ENCODE measurements at places on chromosomes 7 and 10.

DNA sequence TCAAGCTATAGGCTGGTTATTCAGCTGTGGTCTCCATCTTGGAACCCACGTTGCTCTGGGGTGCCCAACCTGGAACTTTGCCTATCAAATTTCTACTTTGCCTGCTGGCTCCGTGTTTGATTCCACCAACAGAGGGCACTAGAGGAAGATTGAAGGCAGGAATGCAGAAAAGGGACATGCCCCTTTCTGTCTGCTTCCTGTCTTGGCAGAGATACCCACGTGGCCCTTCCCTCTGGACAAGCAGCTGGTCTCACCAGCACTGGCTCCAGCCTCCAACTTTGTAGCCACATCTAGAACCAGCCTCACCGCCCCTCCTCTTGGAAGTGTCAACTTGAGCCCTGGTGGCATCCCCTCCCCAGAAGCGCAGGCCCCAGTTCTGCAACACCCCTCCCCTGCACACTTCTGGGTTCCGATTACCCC lies 52.1 kb upstream of the ZNF438 start:
- peak; percentile 43 for DNase-seq

DNA sequence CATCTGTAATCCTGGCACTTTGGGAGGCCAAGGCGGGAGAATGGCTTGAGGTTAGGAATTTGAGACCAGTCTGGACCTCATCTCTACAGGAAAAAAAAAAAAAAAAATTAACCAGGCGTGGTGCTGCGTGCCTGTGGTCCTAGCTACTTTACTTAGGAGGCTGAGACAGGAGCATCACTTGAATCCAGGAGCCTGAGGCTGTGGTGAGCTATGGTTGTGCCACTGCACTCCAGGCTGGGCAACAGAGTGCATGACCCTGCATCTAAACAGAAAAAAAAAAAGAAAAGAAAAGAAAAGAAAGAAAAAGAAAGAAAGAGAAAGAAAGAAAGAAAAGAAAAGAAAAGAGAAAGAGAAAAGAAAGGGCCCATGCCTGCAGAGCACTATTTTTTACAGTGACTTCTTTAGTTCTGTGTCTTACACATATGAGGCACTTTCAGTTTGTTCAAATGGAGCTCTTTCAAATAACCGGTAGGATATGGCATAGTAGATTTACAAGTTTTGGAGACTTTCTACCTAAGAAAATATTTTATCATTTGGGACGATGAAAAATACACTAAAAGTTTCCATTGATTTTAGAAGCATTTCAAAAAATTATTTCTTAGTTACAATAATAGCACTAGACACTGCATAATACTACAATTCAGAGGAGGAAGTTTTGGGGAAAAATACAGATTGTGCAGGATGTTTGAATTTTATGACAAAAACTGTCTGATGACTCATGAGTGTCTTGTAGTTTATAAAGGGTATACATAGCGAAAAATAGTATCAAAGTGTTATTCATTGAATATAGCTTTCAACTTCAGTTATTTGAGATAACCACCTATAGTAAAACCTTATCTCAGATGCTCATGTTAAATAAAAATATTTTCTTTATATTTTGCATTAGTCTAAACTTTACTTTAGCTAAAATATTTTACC lies 75.9 kb downstream of the MDFIC start:
- no peak for DNase-seq

DNA sequence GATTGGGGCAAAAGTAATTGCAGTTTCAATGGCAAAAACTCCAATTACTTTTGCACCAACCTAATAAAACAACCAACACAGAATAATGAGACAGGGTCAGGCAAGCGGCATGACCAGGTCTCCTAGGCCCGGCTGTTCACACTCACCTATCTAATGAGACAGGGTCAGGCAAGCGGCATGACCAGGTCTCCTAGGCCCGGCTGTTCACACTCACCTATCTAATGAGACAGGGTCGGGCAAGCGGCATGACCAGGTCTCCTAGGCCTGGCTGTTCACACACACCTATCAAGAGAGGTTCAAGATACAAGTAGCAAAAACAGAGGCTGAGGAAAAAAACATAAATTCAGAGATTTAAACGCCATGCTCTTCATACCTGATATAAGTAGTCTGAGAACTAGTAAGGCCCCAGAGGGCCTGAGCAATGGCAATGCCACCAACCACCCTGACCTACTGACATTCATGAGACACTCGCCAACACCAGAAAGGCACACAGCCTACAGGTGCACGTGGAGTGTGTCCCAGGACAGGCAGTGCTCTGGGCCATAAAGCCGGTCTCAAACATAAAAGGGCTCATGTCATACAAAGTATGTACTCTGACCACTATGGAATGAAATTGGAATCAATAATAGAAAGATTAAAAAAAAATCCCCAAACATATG lies 40.6 kb upstream of the NCAPG2 start:
- DNase-seq, result no peak

DNA sequence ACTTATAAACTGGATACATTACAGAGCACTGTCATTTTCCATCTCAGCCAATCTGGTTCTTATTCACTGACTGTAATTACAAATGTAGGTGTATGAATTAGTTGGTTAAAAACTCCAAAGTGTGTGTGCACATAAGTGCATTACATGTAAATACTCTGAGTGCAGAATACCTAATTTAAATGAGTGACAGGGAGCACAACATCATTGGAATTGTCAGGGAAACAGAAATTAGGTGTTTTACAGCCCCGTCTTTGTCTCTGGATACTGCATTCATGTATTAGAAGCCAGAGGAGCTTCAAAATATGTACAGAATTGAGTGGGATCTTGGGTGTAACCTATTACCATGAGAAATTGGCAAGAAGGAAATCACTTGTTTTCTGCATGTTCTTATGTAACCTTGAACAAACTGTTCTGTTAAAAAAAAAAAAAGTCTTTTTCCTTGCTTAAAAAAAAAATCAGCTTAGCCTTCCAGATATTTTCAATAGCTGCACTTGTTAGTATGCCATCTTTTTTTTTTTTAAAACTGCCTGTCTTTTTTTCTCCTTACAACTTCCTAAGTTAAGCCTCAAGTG lies 31.1 kb downstream of the CELF2 start:
- DNase-seq, result no peak

- no peak for DNase-seq
Observed at GRCh38 chr7:143437578-143437977, 5.7 kb upstream of the TAS2R60 start.

DNA sequence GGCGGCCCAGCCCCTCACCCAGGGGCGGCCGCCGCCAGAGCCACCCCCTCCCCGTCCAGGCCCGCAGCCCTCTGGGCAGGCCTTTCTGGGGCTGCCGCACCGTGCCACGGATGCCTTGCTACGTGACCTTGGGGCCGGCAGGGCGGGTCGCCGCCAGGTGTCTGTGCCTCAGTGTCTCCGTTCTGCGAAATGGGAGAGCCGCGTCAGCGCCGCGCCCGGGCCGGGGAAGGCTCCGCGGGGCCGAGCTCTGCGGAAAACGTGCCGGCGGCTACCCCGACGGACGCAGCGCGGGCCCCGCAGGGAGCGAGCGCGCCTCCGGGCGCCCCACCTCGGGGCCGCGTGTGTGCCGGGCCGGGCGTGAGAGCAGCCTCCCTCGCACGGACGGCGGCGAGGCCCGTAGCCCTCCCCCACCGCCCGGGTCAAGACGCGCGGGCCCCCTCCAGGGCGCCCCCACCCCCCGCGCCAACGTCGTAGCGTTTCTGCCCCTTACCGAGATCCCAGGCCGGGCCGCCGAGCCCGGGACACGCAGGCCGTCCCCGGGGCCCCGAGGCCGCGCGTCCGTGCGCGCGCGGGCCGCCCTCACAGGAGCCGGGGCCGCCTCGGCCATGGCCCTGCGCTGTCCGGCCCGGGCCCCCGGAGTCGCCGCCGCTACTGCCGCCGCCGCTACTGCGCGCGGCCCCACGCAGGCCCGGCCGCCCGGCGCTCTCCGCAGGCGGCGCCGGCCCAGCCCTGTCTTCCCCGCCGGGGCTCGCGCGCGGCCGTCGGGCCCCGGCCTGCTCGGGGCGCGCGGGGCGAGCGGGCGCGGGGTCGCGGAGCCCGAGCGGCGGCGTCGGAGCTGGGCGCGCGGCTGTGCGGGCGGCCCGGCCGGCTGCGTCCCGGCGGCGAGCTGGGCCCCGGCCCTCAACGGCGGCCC lies 1.1 kb downstream of the ZNF777 start:
- DNase-seq, result no peak

GRCh38 chr10:86953747-86954680 lies 3.4 kb downstream of the MMRN2 start:
- DNase-seq, result no peak

DNA sequence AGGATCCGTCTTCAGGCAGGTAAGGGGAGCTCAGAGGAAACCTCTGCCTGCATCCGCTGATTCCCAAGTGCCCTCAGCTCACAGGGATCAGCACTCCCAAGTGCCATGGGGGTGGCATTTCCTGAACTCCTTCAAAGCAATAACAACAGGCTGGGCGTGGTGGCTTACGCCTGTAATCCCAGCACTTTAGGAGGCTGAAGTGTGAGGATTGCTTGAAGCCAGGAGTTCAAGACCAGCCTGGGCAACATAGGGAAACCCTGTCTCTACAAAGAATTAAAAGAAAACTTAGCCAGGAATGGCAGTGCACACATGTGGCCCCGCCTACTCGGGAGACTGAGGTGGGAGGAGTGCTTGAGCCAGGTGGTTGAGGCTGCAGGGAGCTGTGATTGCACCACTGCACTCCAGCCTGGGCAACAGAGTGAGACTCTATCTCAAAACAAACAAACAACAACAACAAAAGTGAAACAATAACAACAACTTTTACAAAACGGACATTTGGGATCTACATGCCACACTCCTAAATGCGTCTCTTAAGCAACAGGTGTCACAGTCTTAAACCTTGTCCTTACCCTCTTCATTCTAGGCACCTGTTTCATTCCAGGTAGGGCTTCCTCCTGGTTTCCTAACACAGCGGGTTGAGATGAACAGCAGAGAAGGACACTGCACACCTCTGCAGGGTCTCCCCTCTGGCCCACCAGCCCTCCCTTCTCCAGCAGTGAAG lies 73.8 kb downstream of the PAXIP1 start:
- no peak for DNase-seq

- DNase-seq, result no peak
Observed at GRCh38 chr10:99631496-99631895, 11.3 kb upstream of the SLC25A28 start.
